ENCODE measurements at places on chromosomes 13 and 19. TPM values are rescaled to one million over a fixed set of nuclear protein-coding genes. Genes with fewer than 3 reads are reported as not detected.

DNA sequence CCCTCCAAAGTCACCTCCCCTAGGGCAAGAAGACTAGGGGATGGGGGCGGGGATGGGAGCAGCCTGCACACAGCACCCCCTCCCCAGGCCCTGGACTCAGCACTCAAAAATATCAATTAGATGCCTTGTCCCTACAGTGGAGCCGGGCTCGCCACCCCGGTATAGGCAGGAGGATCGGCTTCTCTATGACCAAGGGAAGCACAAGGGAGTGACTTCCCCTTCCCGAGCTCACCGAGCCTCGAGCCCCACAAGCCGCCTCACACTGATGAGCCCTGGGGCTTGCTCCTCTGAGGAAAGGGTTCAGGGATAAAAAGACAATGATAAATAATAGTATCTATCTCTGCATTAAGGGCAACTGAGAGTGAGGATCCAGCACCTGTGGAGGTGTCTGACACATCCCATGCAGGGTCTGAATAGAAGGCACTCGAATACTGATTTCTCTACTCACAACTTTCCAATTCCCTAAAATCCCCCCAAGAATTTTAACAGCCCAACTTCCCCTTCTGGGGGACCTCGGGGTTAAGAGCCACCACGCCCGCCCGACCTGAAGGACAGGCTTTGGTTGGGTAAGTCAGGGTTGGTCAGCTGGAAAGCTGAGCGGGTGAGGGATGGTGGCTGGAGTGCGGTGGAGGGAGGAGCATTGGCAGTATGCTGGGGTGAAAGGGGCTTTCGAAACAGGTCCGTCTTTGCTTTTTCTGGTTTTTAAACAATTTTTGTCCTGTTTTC, 51.3 kb downstream of the STK24 start:
- no peaks in the 10 kb centered on the region for H3K27me3 ChIP-seq
- peaks cover 3% of the 10 kb centered on the region for H3K36me3 ChIP-seq
- no peak overlapping the region for H3K4me3 ChIP-seq

DNA sequence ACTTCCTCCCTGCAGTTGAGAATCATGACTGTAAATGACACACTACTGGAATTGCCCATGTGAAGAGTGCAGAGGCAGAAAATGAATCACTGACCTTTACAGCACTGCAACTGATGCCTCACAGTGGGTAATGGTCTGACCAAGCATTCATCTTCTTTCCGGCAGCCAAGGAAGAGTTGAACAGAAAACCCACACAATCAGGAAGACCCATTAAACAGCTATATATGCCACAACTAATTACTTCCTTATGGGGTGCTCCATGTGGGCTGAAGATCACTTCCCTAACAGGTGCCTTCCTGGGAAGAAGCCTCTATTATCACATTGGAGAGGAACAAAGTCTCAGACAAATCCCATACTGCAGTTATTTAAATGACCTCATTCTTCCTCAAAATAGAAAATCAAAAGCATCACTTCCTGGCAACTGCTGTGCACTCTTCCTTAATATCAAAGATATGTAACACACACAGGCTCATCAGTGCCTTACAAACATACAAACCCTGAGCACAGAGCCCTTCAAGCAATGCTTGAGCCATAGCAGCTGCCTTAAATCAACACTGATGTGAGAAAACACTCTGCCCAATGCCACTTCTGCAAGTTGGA, 45.8 kb downstream of the RUBCNL start:
- H3K27me3 ChIP-seq = no peaks in the 10 kb centered on the region
- H3K36me3 ChIP-seq = peaks cover 4% of the 10 kb centered on the region
- H3K4me1 ChIP-seq = peaks cover 28% of the 10 kb centered on the region

- peaks cover 95% of the 10 kb centered on the region for H3K36me3 ChIP-seq
- no peak overlapping the region for H3K27ac ChIP-seq
- DNase-seq = no peak
- H3K27me3 ChIP-seq = no peaks in the 10 kb centered on the region
- no peak overlapping the region for H3K4me3 ChIP-seq
These were observed 20.6 kb downstream of the ZNF558 start for GRCh38 chr19:8811315-8812172.

LILRB3 gene
- total RNA-seq = not detected

- H3K36me3 ChIP-seq = peaks cover 2% of the 10 kb centered on the region
- no peak overlapping the region for H3K4me3 ChIP-seq
- no peaks in the 10 kb centered on the region for H3K27me3 ChIP-seq
These were observed 783.4 kb upstream of the ARGLU1 start for GRCh38 chr13:107351305-107351704.

- H3K36me3 ChIP-seq = peaks cover 16% of the 10 kb centered on the region
- no peak for DNase-seq
- peaks cover 16% of the 10 kb centered on the region for H3K4me1 ChIP-seq
- no peak overlapping the region for H3K4me3 ChIP-seq
These were observed 2172.2 kb downstream of the PCDH9 start for GRCh38 chr13:65057986-65058385.

CALR3 gene
- not detected for total RNA-seq
